ENCODE measurements at places on chromosomes 2 and 18. TPM values are rescaled to one million over a fixed set of nuclear protein-coding genes. Genes with fewer than 3 reads are reported as not detected.

SIX3 gene
- not detected for total RNA-seq

TEX44 gene
- not detected for total RNA-seq

KCNS3 gene
- total RNA-seq: 25.1 TPM

ST6GAL2 gene
- total RNA-seq: 44.8 TPM

SULT1C2 gene
- 34.1 TPM for total RNA-seq

SPAST gene
- total RNA-seq: 24.6 TPM

GYPC gene
- total RNA-seq: 34.1 TPM

ABCG5 gene
- not detected for total RNA-seq

KLHL30 gene
- total RNA-seq: 0.20 TPM

PUM2 gene
- 89.9 TPM for total RNA-seq

CRYGC gene
- total RNA-seq: not detected

NPHP1 gene
- total RNA-seq: 23.3 TPM

VIT gene
- 18.0 TPM for total RNA-seq

THADA gene
- total RNA-seq: 49.9 TPM

WDR43 gene
- 43.7 TPM for total RNA-seq

VAMP5 gene
- 23.0 TPM for total RNA-seq

HOXD13 gene
- total RNA-seq: not detected

TSPYL6 gene
- total RNA-seq: not detected

GKN2 gene
- not detected for total RNA-seq

GRCh38 chr2:97995026-97995733 lies 568 bp downstream of the TMEM131 start:
- DNase-seq: peak; percentile 66

DNA sequence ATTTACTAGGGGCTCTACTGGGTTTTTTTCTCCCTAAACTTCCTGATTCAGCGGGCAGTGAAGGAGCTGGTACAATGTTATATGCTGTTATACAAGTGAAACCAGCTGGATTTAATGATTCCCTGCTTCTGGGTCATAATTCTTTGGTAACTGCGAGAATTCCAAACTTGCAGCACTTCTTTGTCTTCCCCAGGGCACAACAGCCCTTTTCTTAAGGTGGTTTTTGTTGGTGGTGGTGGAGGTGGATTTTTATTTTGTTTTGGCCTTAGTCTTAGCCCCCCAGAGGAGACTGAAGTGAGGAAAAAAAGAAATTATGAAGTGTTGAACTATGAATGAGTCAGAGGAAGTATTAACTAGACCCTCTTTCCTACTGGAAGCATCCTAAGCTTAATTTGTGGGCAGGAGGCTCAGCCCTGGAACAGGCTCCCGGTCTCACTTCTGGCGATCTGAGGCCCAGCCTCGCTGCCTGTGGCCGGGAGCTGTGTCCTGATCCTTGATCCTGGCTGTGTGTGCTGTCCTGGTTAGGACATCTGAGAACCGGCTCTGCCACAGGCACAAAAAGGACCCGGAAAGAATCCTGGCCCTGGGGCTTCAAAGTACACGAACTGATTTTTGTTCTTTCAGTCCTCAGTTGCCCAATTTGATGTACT lies 141.9 kb downstream of the LYPD6B start:
- DNase-seq: no peak

DNA sequence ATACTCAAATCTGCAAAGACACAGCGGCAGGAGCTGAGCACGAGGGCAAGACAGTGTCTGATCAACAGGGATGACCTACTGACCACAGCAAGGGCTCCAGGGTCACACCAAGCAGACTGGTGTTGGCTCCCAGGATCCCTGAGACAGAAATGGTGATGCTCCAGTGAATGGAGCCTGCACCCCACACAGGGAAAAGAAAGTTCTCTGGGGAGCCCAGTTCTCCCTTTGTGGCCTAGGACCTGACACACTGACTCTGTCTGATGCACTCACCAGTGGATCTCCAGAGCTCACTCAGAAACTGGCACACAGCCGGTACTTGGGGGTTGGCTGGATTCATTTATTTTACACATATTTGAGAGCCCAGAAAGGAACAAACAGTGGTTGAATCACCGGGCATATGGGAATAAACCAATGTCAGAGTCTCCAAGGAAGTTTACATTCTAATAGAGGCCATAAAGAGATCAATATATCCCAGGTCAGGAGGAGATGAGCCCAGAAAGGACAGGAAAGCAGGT lies 215.6 kb upstream of the ARL4C start:
- no peak for DNase-seq

GRCh38 chr2:226030788-226031646 lies 631.5 kb downstream of the NYAP2 start:
- DNase-seq: peak; percentile 76

DNA sequence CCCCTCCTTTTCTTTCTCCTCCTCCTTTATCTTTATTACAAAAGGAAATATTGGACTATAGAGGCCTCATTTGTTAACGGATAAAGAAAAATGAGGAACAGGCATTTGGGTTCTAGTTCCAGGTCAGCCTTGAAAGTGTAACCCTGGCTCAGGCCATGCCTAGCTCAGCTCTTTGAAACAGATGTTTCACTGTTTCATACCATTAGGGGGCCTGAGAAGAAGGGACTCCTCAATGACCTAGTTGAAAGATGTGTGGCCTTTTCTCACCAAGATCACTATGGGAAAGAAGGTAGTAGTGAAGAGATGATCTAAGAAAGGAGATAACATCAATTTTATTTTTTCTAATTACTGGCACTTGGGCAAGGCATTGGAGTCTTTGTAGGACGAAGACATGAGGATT lies 952.7 kb downstream of the SLC4A3 start:
- no peak for DNase-seq

DNA sequence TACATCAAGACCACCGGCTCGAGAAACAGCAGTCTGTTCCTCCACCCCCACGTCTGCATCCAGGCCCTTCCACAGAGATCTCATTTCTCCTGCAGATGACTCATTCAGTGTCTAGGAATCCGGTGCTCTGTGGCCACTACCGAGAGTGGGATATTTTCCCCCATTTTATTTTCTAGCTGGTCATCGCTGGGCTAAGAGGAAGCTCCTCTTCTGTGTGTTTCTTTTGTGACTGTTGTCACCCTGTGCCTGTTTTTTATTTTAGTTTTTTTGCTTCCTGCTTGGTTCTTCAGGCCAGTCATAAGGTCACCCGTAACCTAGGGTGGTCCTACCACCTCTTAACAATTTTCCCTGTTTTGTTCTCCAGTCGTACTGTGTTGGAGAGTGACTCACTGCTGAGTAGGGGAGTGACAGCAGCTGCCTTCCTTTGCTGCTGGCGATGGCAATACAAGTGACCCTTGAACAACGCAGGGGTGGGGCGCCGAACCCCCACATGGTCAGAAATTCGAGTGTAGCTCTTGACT lies 6.7 kb downstream of the RAMP1 start:
- DNase-seq: no peak

GRCh38 chr2:13638181-13638580 lies 921.4 kb downstream of the TRIB2 start:
- no peak for DNase-seq

GRCh38 chr2:241339839-241340630 lies 16.1 kb upstream of the FARP2 start:
- DNase-seq: no peak

DNA sequence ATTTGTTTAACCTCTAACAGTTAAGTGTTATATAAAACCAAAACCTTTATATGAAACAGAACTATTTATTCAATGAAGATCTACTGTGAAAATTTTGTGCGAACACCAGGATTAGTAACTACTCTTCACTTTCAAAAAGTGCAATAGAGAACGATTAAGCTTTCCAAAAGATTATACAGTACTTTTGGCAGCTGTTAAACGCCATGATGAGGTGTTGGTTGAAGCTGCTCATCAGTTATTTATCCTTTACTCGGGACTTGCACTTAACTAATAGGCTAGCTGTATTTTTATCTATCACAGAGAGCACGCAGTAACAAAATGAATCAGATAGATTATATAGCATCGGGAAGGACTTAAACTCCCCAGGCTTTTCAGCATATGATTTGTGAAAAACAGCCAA lies 113.6 kb downstream of the GCA start:
- no peak for DNase-seq

DNA sequence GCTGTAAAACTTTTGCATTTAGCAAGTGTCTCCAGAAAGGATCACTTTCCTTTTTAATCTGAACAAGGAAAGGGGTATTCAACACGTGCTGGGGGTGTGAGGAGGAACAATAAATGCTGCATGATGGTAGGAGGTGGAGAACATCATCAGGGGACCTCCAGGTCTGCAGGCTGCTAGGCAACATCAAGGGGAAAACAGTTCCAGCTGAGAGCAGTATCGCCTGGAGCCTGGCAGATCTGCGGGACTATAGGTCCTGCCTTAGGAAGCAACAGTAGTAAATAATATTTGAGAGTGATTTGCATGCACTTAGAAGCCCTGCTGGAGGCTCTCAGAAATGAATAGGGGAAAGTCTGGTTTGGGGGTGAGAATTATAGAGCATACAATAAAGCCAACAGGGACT lies 175.6 kb downstream of the SUCLG1 start:
- no peak for DNase-seq

GRCh38 chr2:26767894-26768487 lies 3.9 kb downstream of the SLC35F6 start:
- no peak for DNase-seq

DNA sequence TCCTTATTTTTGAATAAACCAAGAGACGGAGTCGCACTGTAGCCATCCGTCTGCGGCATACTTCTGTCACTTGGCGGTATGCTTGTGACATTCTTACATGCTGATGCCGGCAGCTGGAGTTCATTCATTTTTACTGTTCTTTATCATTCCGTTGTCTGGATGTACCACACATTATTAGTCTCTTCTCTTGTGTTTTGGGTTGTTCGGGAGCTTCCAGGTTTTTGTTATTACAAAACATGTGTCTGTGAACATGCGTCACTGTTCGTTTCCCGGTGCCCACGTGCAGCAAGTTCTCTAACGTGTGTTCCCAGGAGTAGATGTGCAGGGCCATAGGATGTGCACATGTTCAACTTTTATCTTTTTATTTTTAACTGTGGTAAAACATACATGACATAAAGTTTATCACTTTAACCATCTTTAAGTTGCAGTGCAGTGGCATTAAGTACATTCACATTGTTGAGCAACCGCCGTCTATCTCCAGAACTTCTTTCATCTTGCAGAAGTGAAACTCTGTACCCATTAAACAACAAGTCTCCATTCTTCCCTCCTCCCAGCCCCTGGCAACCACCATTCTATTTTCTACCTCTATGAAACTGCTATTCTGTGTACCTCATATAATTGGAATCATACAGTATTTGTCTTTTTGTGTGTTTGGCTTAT lies 40.1 kb downstream of the MTCL1 start:
- no peak for DNase-seq

- no peak for DNase-seq
Observed at GRCh38 chr2:146239392-146240135, 1605.3 kb upstream of the ACVR2A start.

DNA sequence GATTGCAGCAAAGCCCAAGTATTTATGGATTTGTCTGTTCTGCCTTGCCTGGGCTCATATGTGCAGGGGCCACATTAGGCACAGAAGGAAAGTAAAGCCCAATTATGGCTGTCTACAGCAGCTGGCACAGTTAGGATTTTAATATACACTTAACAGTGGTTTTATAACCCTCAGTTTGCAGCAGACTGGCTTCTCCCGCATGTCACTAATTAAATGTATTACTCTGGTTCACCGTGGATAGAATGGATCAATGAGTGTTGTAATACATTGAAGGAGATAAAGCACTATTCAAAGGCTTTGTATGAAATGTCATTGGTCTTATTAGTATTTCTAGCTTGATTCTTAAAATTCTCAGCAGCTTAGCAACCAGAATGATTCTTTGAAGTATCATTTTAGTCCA lies 320.2 kb downstream of the KCNS3 start:
- DNase-seq: no peak

GRCh38 chr18:42290318-42291307 lies 335.6 kb downstream of the PIK3C3 start:
- peak; percentile 55 for DNase-seq

GRCh38 chr2:2714408-2714807 lies 383.3 kb upstream of the MYT1L start:
- no peak for DNase-seq

DNA sequence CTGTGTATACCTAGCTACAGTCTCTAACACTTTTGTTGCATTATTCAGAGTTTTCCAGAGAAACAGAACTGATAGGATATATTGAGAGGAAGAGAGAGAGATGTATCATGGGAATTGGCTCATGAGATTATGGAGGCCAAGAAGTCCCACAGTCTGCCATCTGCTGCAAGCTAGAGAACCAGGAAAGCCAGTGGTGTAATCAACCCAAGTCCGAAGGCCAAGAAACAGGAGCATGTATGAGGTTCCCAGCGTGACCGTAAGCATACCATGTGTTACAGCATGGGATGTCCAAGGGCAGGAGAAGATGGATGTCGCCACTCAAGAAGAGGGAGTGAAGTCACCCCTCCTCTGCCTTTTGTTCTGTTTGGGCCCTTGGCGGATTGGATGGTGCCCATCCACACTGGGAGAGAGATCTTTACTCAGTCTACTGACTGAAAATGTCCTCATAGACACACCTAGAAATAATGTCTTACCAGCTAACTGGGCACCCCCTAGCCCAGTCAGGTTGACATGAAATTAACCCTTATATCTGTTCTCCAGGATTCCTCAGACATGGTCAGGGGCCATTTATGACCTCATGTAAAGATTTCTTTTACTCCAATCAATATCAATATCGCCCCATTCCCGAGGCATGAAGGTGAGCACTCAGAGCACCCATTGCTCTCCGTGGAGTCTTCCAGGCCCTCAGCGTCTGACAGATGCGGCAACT lies 179.6 kb downstream of the CTIF start:
- DNase-seq: no peak

- no peak for DNase-seq
Observed at GRCh38 chr2:8608411-8608954, 73.4 kb upstream of the ID2 start.

DNA sequence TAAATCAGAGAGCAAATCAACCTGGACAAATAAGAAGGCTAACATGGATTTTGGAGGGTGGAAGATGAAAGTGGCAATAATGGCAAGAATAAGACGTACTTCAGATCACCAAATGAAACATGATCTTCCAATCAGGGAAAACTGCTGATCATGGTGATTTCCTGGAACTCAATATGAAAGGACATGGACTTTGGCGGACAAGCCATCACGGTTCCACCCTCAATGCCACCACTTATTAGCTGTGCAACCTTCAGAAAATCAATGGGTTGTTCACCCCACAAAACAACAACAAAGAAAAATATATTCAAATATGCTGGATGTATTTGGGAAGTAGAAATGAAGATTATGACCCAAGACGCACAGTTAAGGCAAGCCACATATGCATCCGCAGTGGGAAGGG lies 81.7 kb downstream of the PPP1R1C start:
- DNase-seq: no peak

DNA sequence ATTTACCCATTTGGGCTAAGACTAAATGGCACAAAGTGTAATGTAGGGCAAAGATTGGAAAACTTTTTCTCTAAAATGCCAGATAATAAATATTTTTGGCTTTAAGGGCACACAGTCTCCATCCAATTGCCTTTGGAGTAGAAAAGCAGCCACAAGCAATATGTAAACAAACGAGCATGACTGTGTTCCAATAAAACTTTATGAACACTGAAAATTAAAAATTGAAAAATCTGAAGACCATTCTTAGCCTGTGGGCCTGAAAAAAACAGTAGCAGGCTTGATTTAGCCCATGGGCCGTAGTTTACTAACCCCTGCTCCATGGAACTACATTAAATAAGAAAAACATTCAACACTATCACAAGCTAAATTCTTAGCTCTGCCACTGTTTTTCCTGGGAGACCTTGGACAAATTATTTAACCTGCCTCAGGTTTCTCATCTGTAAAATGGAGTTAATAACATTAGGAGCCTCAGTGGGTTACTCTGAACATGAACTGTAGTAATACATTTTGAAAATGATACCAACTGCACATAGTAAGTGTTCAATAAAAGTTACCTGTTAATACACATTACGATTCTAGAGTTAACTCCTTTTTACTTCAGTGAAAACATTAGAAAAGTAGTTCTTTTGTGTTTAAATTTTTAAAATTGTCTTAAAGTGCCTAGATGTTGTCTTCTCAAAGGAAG lies 1.3 kb downstream of the IFIH1 start:
- DNase-seq: no peak
